Cardiac muscle cell (in vitro differentiated cells and primary cell): ENCODE measurements at places on chromosomes 3 and 15.

DNA sequence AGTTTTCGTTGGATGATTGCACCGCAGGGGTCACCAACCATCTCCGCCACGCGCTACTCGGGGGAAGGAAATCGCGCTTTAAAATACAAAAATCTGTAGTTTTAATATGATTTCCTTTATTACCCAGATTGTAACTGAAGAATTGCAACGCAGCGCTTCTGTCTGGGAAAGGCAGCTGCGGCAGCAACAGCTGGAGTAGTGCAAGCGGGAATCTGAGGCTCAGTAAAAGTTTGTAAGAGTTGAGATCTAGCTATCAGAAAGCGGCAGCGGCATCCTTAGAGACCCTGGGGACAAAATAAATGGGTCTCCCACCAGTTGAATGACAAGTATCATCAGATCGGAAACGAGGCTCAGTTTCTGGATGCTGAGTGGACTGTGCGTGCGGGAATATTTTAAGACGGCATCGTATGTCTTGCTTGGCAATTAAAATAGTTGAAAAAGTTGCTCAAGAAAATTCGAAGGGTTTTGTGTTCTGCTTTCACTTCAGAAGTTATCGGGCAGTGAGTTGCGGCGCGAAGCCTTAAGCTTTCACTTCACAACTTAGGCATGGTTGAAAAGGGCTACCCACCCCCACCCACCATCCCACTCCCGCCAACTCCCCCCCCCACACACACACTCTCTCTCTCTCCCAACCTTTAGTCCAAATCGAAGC, 2.7 kb downstream of the MECOM start:
- DNase-seq, result peak; percentile 72

GRCh38 chr3:29065211-29065785, 215.6 kb upstream of the RBMS3 start:
- peak; percentile 79 for DNase-seq

DNA sequence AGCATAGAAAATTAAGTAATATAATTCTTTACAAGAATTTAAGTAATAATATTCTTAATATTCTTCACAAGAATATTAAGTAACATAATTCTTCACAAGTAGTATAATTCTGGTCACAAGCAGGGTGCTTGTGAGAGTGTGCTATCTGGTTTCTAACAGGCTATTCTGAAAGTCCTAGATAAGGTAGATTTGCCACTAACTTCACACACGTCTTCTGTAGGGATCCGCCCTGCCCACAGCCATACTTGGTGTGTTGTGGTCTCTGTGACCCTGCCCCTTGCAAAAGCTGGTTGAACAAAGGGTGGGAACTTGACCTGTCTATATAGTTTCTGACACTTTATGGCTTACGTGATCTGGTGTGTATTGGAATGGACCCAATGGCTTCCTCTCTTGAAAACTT, 253.4 kb upstream of the MDFIC2 start:
- DNase-seq, result no peak

- DNase-seq, result no peak
Measured at GRCh38 chr3:52456169-52456799, 880 bp downstream of the NISCH start.

DNA sequence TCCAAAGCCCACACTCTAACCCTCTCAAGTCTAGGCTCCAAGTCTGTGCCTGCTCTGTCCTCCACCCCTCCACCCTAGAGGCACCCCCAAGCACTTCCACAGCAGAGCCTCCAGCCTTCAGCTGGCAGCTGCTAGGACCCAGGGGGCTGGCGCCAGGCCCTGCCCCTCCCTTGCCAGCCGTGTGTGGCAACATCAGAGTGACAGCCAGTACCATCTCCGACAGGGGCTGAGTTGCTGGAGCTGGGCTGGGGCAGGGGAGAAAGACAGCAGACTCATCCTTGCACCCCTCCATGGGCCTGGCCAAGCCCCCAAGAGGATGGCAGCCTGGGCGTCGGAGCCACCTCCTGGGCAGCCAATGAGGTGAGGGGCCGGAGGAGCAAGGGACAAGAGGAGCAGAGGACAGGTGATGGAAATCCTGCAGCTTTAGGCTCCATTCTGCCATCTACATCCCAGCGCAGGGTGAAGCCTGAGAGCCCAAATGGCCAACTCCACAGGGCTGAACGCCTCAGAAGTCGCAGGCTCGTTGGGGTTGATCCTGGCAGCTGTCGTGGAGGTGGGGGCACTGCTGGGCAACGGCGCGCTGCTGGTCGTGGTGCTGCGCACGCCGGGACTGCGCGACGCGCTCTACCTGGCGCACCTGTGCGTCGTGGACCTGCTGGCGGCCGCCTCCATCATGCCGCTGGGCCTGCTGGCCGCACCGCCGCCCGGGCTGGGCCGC, at the start of gene GPR62:
Gene GPR62 (plus strand): TSS at position 207 of the 718 bp plus-strand sequence. CDS start 272 bp downstream, at position 479.
- no peak for DNase-seq

DNA sequence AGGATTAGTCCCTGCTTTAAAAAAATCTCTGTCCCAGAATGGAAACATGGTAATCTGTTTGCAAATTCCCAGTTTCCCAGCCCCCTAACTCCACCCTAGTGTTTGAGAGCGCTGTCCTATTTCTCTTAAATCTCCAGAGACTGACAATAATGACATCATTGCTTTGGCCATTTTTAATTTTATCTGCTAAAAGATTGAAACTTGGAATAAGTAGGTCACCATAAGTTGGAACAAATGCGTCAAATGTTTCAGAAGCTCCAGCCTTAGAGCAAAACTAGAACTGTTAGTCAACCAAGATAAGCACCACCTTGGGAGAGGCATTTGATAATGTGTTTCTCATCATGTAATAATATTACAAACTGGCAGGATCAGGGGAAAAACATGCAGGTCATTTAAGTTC, 25.7 kb upstream of the MB21D2 start:
- no peak for DNase-seq

- no peak for DNase-seq
Measured at GRCh38 chr15:46413799-46414198, 779.0 kb downstream of the SQOR start.

DNA sequence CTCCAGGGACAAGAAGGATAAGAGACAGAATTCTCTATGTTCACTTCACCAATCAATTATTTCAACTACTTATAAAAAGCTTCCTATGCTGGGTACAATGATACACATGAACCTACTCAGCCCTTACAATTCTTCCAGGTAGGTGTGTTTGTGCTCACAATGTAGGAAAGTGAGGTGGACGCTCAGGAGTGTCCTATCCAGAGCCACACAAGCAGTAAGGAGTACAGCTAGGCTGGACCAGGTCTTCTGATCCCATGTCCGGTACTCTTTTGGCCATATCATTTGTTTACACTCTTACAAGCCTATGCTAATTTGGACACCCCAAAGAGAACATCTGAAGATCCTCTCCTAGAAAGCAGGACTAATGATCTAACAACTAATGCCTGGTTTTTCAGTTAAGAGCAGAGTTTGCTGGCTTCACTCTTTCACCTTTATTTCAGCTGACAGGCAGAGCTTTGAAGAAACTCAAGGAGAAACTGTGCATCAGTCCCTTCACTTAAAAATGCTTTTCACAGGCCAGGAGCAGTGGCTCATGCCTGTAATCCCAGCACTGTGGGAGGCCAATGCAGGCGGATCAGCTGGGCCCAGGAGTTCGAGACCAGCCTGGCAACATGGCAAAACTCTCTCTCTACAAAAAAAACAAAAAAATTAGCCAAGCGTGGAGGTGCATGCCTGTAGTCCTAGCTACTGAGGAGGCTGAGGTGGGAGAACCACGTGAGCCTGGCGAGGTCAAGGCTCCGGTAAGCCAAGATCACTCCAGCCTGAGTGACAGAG, 27.5 kb downstream of the IGF2BP2 start:
- DNase-seq, result no peak

- no peak for DNase-seq
Measured at GRCh38 chr3:177836671-177837070, 639.4 kb upstream of the TBL1XR1 start.

GRCh38 chr3:60240492-60240891, 1010.8 kb downstream of the FHIT start:
- no peak for DNase-seq
